ENCODE measurements at places on chromosomes 3 and 15.
A peak's percentile ranks its signal among the peaks of the same experiment; 100 is the strongest.

DNA sequence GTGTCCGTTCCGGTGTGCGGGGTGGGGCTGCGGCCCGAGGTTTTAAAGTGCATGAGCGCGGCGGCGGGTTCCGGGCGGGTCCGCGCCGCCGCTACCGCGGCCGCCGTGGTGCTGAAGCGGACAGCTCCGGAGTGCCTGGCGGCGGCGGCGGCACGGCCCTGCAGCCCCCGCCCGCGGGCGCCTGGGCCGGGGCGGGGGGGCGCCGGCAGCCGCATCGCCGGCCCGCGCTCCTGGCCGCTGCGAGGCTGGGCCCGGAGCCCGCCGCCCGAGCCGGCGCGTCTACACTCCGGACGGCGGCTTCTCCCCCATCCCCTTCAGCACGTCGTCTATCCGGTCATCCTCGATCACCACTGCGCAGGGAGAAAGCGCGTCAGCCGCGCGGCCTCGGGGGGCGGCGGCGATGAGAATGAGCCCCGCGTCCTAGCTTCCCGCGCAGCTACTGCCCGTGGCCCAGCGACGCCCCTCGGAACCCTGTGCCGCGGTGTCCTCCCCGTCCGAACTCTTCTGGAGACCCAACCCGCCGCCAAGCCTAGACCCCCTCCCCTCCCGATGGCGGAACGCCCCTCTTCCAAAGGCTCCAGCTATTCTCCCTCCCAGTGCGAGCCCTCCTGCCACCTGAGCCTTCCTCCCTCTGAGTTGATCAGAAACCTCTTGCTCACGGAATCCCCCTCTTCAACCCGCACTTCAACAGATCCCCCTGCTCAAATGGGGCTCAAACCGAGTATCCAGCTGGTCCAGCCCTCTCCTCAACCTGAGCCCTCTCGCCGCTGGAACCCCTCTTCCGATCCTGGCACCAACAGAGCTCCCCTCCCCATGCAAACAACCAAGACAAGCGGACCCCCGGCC, 1.3 kb downstream of the CAMK2N2 start:
- no peak for DNase-seq

DNA sequence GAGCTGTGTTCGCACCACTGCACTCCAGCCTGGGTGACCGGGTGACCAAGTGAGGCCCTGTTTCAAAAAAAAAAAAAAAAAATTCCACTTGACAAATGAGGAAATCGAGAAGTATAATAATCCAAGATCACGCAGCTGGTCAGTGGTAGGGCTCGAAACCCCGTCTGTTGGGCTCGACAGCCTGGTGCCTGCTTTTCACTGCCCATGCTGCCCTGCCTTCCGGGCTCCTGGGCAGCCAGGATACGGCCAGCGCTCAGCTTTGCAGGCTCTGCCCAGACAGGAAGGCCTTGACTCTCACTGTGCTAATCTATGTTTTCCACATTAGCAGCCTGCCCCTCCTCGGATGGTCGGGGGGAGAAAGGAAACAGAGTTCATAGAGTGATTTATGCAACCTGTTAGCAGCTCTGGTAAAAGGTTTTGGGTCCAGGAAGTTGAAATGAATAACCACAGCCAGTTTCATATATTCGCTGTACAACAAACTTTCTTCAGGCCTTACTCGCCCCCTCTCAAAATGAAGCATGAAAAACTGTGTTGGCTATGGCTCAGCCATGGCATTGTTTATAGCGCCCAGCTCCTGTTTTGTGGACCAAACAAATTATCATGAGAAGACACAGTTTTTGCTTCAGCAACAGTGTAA, 108.8 kb downstream of the XXYLT1 start:
- no peak for DNase-seq

GRCh38 chr3:54858093-54858785, 69.6 kb downstream of the LRTM1 start:
- DNase-seq = peak; percentile 34

GRCh38 chr3:141804778-141805639, 41.8 kb downstream of the GRK7 start:
- no peak for DNase-seq

GRCh38 chr3:158573714-158574113, 2.7 kb downstream of the MLF1 start:
- no peak for DNase-seq

DNA sequence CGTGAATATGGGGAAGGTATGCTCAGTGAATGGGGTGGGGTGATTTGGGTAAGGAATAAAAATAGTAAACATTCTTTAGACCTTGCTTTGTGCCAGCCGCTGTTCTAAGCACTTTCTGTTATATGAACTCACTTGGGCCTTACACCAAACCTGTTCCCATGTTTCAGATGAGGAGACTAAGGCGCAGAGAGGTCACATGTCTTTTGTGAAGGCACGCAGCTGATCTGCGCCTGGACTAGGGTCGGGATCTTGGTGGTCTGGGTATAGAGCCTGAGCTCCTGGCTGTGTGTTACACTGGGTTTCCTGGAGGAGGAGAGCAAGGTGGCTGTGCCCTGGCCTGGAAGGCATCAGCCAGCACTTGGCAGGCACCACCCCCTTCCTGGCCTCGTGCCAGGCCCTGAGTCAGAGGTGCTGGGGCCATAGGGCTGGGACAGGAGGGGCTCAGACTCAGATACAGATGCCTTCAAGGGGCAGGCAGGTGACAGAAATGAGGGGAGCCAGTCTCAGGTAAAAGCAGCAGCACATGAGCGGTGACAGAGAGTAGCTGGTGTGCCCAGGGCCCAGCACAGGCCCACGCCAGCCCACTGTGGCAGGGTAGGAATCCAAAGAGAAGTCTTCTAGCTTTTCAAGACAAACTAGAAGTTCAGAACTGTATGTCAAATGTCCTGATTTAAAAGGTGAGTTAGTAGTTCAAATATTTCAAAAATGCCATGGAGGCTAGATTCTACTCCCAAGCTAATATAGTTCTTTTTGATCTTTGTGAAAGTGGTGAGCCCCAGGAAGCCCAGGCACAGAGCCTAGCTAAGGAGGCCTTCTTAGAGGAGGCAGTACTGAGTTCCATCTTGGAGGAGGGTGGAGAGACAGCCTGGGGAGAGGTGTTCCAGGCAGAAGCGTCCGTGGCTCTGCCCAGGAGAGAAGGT, 83.1 kb downstream of the DNAJB8 start:
- DNase-seq = no peak

GRCh38 chr3:85801955-85802354, 843.2 kb downstream of the CADM2 start:
- no peak for DNase-seq

DNA sequence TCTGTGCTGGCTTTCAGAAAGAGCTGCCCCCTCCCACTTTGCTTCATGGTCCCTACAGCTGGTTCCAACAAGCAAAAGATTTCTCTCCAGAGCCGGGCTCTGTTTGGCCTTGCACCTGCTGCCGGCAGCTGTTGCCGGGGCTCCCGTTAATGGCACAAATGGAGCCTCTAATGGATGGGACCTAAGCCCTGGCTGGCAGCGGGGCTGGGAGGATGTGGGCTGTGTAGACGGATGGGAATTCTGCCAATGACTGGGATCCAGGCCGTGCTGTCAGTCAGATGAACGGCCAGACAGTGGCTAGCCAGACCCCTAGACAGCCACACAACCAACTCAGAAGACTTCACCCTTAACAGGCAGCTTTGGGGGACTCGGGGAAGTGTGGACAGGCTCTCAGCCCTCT, 88.0 kb downstream of the RPLP1 start:
- no peak for DNase-seq

DNA sequence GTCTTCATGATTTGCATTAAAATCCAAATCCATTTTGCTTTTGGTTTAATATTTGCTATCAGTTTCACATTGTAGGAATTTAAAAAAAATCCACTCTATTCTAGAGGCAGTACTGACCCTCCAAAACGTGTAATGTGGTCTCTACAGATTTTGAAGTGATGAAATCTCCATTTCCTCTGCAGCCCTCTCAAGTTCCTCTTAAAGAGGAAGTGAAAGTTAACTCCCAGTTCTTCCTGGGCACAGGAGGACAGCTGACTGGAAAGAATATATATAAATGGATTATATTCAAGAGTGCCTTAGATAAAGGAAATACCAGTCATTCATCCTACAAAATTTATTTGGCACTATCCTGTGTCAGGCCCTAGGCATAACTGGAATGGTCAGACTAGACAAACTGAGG, 83.5 kb upstream of the PLCL2 start:
- DNase-seq = no peak

DNA sequence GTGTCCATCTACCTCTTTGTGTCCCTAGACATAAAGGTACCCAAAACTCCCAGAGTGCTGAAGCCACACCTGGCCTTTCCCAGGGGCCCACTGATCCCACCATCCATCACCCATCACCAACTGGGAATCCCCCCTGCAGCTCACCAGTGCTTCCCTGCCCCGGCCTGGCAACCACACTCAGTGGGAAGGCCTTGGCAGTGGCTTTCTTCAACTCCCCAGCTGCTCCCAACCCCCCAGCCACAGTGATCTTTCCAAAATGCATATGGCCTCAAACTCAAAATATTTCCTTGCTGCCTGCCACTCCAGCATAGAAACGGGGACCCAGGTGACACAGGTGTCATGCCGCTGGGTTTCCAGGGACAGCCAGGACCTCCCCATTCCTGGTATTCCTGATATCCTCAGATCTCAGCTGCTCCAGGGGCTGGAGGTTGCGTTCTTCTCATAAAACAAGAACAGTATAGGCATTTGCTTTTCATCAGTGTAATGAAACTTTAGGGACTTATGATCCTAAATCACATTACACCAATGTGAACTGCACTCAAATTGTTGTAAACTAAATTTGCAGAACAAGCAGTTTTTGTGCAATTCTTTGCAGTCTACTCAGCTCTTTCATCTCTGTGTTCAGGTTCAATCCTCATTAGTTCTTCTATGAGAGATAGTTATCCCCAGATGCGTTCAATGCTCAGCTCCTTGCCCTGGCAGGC, 1.3 kb downstream of the OCA2 start:
- DNase-seq = no peak

DNA sequence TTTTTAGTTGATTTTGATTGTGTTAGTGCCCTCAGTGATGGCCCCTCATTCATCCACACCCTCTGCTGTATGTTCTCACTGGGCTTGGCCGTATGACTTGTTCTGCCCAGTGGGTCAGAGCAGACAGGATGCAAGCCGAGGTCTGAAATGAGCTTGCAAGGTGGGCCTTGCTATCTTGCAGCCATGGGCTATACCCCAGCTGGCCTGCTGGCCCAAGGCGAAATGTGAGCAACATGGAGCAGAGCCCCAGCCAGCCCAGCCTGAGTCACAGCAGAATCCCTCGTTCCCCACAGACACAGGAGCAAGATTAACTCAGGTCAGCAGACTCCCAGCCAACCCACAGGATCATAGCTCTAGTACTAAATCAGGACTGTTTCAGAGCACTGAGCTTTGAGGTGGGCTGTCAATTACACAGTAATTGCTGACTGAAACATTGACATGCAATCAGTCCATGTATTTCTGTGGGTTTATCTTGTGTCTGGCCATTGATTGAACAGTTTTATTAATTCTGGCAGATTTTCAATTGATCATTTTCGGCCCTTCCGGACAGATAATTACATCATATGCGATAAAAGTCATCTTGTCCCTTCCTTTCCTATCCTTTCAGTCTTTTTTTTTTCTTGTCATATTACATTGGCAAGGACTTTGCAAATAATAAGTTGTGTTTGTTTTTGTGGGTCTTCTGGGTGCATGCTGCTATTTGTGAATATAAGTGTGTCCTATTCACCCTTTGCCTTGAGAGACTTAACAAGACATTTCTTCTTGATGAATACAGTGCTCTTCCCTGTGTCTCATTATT, 27.1 kb downstream of the KLF15 start:
- no peak for DNase-seq

GRCh38 chr3:126287536-126288241, 69.5 kb downstream of the KLF15 start:
- no peak for DNase-seq

GRCh38 chr3:97691354-97691753, 73.2 kb upstream of the ARL6 start:
- no peak for DNase-seq

- no peak for DNase-seq
Observed at GRCh38 chr3:59425942-59426341, 376.1 kb upstream of the CFAP20DC start.

DNA sequence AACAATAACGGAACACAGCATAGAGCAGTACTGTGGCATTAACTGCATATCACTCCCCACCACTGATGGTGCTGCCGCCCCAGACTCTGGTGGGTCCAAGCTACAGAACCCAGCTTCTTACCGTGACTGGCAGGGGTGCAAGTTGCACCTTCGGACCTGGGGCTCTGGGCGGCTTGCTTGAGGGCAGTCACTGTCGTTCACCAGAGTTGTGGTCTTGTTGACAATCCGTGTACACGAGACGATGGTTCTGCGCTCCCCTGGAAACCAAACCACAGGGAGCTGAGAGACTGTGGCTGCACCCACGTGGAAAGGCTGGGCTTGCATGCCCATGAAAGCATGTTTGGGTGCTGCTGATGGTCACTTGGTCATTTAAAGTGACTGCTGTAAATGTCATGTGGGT, 293.0 kb downstream of the ADAMTS17 start:
- no peak for DNase-seq

DNA sequence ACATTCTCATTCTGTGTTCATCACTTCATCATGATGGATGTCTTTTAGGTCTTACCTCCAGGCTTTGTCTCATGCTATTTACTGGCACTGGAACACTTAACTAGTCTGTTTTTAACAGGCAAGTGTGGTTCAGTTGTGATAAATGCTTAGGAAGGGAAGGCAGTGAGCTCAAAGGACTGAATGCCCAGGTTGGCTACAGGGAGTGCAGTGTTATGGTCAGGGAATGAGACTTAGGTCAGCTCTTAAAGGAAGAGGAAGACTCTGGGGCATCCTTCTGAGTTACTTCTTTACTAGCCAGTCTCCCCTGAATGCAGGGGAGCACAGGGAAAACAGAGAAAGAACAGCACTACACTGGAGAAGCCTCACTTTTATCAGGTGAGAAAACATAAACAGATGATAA, 72.6 kb downstream of the TGFBR2 start:
- DNase-seq = no peak

DNA sequence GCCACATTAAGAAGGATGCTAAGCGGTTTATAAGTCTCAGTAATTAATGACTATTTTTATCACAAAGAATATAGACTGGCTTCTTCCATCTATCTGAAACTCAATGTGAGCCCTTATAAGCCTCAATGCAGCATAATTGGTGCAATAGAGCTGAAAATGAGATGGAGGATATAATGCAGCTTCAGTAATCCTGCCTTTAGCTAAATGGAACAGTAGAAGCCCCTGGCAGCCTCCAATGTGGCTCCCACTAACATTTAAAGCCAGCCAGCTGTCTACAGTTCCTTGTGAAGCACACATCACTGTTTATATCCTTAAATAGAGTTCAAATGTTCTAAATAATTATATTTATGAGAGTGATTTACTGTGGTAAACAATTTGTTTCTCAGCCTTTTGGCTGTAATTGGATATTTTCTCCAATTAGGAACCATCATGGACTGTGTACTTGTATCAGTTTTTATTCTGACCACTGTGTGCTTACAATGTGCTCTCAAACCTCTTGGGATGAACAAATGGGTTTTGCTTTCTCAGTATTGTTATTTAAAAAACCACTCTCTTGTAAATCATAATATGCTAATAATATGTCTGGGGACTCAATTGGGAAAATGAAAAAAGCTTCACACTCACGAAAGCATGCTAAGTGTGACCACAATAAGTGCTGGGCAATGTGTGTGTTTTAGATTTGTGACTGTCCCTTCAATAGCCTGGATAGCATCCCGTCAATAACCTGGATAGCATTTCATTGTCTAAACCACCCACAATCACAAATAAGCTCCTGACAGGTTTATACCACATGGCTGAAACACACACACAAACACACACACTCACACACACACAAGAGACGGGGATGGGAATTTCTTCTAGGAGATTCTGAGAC, 366.6 kb downstream of the GBE1 start:
- DNase-seq = no peak
